ENCODE measurements at places on chromosomes 2 and 18.

GRCh38 chr18:75377258-75377657, 50.2 kb downstream of the SMIM21 start:
- DNase-seq: no peak

- no peak for DNase-seq
Measured at GRCh38 chr2:201806442-201807170, at the start of gene CDK15. TSS of gene CDK15 (plus strand) at chr2:201806537. CDS start at chr2:201806665, 128 bp downstream.

DNA sequence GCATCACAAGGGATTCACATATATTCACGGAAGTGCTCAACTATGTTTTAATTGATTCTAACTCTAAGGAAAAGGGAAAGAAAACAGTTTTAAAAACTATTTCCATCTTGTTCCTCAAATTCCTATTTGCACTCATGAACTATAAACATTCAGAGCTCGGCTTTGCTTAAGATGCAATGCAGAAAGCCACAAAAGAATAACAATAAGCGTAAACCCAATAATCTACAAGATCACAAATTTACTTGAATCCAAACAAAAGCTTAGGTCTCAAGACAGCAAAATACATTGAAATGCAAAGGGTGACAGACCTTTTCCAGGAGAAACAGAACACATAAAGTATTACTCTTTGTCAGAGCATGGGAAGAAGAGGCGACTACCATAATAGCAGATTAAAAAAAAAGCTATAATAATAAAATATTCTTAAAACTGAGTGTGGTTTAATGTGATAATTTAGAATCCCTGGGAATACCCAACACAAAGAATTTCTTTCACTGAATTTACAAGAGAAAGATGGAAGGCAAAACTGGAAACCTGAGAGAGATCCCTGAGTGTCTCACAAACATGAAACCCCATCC, 1094.9 kb downstream of the LRP1B start:
- no peak for DNase-seq

GRCh38 chr18:79315596-79315995, 80.1 kb upstream of the NFATC1 start:
- no peak for DNase-seq

- no peak for DNase-seq
Measured at GRCh38 chr2:96899413-96899741, 29.5 kb upstream of the SEMA4C start.

- no peak for DNase-seq
Measured at GRCh38 chr18:12518326-12518725, 110.6 kb downstream of the PRELID3A start.

DNA sequence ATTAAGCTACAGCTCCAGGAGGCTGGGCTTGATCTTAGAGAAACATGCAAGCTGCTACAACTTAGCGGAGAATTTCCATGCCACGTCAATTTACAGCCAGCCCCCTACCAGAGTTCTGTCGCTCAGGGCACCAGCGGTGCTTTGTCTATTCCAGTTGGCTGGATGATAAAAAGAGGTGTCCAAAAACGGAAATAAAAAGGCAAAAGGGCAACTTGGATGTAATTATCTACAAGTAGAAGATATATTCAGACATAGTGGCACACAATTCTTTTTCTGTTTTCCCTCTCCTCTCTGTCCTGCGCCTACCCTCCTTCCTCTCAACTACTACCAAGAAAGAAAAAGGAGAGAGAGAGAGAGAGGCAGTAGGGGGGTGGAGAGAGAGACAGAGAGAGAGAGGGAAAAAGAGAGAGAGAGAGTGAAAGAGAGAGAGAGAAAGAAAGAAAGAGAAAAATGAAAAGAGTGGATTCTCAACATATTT, 363 bp upstream of the RFTN2 start:
- no peak for DNase-seq

DNA sequence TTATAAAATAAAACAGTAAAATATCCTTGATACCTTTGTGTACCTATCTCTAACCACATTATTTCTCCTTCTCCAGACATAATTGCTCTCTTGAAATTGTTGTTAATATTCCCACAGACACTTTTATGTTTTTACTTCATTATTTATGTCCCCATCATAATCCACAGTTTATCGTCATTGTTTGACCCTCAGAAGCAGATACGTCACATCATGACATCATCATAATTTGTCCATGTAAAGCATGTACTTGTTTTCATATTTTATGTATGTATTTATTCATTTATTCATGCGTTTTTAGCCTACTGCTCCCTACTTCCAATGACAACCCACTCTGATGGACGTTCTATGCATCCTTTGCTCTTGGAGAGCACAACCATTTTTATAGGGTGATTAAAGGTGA, 1406.9 kb upstream of the NXPH2 start:
- DNase-seq: no peak

- no peak for DNase-seq
Measured at GRCh38 chr18:48864876-48865275, 85.9 kb downstream of the SMAD7 start.

GRCh38 chr2:203786549-203787351, 80.3 kb downstream of the CD28 start:
- DNase-seq: no peak

- no peak for DNase-seq
Measured at GRCh38 chr2:33272001-33272400, 204.4 kb upstream of the RASGRP3 start.

DNA sequence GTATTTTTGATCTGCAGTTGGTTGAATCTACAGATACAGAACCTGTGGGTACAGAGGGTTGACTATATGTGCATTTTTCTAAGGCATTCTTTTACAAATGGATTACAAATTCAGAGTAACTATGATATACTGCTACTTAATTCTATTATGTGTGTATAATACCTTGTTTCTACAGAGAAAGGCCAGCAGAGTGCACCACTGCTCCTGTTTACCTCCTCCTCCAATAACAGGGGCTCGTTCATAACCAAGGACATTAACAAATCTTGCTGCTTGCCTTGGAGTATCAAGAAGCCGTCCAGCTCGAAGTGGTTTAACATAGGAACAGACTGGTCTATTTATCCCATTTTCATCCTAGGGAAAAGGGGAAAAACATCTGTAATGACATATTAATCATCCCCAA, 16.4 kb downstream of the CEP76 start:
- DNase-seq: no peak

GRCh38 chr2:219476652-219477151, 22.0 kb upstream of the GMPPA start:
- no peak for DNase-seq

DNA sequence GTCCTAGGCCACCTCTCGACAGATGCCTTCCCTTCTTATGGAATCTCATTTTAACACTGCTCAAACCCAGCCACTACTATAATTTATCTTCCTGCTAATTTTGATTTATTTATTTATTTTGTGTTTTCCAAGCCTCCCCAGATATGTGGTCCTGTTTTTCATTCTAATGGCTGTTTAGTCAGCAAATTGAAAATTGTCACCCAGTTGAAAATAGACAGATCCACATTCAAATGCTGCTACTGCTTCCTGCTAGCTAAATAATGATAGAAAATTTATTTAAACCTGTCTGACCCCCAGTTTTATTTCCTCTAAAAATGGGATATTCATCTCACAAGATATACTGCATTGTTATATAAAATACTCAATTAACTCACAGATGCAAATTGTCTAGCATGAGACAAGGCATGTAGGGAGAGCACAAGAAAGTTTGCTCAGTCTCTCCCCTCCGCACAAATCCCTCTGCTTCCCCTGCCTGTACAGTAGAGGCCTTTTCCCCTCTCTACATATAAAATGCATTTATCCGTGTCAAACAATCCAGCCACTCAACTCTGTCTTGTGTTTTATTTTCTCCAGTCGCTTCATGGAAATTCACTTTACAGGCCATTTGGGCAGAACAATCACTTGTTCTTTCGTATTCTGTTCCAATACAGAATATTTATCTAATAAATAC, 389.9 kb downstream of the SOX11 start:
- DNase-seq: no peak

DNA sequence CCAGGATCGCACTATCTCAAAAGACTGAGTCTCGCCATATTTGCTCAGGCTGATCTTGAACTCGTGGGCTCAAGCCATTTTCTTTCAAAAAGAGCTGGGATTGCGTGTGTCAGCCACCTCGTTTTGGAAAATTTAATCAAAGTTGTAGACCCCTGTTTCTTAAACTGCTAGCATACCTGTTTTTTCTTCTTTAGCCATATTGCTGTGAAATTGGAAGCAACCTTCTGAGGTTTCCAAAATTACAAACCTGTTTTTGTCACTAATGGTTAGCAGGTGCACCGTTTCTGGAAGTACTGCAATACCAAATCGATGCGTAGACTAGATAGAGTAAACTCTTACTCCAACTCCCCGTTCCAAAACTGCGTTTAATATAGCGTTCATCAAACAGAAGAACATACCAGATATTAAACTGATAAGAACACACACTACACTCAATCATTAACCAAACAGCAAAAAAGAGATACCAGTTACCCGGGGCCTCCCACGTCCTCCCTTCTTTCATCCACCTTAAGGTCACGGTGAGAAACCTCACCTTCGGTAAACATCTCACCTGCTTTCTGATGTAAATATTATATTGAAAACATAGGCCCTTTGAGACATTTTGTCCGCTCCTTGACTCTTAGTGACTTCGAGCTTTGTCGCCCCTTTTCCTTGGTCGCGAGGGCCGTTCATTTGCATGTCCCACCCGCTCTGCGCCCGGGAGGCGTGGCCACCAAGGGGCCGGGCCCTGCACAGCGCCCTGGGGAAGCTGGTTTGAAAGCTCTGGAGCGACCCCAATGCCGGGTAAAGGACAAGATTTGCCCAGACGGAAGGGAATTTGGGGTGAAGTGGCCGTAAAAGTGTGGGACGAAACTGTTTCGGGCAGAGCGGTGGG, at the start of gene RNU2-63P:
RNU2-63P (minus strand) TSS at position 462 of the 874 bp plus-strand sequence.
- peak; percentile 31 for DNase-seq

- DNase-seq: no peak
Measured at GRCh38 chr18:60059216-60059615, 159.4 kb downstream of the PMAIP1 start.

- DNase-seq: no peak
Measured at GRCh38 chr2:128547667-128548066, 229.0 kb upstream of the HS6ST1 start.

DNA sequence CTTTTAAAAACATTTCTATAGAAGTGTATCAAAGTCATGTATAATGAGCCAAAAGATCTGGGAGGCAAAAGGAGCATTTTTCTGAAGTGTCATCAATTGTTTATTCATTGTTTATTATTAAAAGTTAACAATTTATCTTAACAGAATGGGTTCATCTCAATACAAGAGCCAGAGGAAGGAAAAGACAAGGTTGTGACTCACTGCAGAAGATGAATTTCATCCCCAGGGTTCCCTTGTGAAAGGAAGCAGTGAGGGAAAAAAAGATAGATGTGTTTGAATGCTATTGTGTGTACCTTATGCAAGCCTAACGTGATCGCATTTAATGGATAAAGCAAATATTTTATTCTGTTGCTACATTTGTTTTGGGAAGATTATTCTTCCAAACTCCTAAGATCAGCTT, 286.3 kb downstream of the PIEZO2 start:
- DNase-seq: no peak

GRCh38 chr18:76931171-76931570, 108.8 kb downstream of the ZNF236 start:
- DNase-seq: no peak
